Stimulated activated CD4-positive, alpha-beta T cell treated with anti-CD3 and anti-CD28 coated beads, Interleukin-15, amount 100 ng/mL, for 1 hour (primary cell): ENCODE measurements at places on chromosomes 7 and 10.

GRCh38 chr7:107312418-107312817 is 143.6 kb downstream of the HBP1 start:
- DNase-seq: no peak

GRCh38 chr7:15407910-15408309 is 153.9 kb downstream of the AGMO start:
- DNase-seq: no peak

- no peak for DNase-seq
These were observed 9.2 kb downstream of the SNX13 start for GRCh38 chr7:17931069-17931468.

DNA sequence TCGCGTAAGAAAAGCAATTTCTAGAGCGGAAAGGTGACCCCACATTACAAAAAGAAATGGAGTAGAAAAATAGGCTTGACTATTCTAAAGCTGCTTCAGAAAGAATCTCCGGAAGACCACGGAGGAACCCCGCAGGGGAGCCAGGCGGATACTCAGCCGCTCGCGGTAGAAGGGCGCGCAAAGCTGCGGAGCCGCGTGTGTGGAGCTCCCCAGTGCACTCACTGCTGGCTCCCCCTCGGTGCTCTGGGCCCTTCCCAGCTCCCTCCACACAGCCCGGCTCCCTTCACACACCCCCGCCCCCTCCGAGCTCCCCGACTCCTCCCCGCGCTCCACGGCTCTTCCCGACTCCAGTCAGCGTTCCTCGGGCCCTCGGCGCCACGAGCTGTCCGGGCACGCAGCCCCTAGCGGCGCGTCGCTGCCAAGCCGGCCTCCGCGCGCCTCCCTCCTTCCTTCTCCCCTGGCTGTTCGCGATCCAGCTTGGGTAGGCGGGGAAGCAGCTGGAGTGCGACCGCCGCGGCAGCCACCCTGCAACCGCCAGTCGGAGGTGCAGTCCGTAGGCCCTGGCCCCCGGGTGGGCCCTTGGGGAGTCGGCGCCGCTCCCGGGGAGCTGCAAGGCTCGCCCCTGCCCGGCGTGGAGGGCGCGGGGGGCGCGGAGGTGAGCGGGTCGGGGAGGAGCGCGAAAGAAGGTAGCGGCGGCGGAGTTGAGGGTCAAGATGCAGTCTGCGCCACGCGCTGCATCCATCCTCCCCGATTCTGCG is at the start of gene STEAP2:
Gene STEAP2, plus strand, starts transcription at position 350 of the 758 bp plus-strand sequence. CDS start 13,343 bp downstream, outside the sequence.
- no peak for DNase-seq

DNA sequence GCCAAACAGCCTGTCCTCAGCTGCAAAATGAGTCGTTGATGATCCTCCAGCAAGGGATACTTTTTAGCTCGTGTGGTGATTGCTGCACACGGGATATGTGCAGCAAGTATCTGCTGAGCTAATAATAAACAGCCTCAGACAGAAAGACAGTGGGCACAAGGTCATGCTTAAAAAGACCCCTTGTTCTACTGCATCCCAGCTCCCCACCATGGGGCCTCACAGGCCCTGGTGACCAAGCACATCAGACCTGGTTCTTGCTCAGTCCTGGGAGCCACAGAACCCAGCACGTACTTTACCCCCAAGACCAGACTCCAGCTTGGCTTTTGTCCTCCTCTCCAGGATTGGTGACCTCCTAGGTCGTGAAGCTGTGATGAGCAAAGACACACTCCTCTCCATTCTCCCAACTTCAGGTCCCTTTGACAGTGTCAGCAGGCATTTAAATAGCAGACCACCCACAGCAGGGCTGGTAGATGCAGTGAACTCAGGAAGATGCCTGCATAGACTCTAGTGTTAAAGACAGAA is 50.5 kb downstream of the EGFR start:
- no peak for DNase-seq

- no peak for DNase-seq
These were observed 40.4 kb upstream of the INPP5A start for GRCh38 chr10:132497063-132497680.

GRCh38 chr10:48495282-48496045 is 109.4 kb downstream of the ARHGAP22 start:
- DNase-seq: no peak

DNA sequence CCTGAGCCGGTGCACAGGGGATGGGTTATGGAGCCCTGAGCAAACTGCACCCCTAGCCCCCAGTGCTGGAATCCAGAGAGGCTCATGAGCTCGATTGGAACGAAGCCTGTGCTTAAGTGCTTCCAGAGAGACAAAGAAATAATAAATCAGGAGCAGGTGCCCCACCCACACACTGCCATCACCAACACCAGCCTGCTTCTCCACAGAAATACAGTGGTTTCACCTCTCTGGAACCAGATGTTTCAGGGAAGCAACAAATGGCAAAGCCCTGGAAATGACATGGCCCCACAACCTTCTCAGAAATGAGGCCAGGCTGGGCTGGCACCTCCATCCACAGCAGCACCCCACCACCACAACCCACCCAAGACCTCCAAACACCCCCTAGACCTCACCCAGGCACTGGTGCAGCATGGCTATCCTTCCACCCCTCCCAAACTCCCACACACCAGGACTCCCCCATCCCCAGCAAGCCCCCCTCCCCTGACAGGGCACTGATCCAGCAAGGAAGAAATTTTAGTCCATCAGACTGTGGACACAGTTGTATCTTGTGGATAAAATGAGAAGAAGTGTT is 4.1 kb upstream of the SLC18A3 start:
- no peak for DNase-seq

DNA sequence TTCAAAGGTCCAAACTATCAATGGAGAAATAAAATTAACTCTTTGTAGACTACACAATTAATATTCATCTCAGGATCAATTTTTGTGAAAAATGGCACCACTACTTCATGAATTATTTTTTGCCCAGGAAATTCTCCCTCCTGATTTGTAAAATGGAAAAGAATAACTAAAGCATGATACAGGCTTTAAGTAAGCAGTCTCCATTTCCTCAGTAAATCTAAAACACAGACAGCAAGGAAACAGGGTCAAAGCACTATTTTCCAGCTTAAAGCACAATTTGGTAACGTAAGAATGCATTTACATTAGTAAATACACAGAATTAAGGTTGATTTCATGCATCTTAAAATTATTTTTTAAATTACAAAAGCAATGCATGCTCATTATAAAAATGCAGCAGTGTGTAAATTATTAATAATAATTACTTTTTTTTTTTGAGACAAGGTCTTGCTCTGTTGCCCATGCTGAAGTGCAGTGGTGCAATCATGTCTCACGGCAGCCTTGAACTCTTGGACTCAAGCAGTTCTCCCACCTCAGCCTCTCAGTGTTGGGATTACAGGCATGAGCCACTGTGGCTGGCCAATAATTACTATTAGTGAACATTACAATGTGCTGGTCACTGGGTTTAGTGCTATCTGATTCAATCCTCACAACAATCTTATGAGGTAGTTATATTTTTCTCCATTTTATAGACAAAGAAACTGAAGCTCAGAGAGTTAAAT is 26.1 kb upstream of the VCL start:
- no peak for DNase-seq

DNA sequence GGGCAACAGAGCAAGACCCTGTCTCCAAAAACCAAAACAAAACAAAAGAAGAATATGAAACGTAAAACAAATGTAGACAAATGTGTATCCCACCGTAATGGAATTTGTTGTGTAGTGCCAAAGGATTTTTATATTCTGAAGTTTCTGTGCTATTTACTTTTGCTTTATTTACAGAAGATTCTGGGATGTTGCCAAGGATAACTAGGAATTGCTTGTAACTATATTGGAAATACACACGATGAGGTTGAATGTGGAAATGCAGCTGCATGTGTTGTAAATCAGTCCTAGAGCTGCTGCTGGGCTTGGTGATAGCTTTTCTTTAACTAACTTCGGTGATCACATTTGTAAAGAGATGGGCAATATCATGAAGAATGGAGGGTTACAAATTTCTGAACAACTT is 39.5 kb downstream of the GALNT17 start:
- no peak for DNase-seq

DNA sequence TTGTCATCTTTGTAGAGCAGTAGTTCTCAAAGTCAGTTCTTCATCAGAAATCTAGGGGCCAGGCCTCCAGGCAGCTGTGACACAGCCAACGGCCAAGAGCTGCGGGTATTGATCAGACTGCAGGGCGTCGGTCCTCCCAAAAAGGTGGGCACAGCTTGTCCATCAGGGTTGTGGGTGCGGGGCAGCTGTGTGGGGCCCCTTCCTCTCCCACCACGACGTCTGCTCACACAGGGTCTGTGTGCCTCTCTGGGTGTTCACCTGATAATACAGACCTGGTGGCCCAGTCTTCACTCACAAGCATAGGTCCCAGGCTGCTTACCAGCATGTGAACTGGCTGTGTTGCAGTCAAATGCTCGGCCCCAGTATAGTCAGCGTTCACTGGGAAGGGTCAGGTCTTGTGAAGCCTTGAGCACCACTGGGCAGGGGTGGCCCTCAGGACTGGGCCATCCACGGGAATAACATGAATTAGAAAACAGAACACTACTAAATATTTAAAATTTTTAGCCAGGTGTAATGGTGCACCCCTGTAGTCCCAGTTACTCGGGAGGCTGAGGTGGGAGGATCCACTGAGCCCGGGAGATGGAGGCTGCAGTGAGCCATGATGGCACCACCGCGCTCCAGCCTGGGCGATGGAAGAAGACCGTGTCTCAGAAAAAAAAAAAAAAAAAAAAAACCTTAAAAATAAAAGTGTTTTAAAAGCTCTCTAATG is 102.8 kb upstream of the DIP2C start:
- no peak for DNase-seq

GRCh38 chr7:142196066-142196840 is 61.6 kb downstream of the PRSS58 start:
- no peak for DNase-seq

DNA sequence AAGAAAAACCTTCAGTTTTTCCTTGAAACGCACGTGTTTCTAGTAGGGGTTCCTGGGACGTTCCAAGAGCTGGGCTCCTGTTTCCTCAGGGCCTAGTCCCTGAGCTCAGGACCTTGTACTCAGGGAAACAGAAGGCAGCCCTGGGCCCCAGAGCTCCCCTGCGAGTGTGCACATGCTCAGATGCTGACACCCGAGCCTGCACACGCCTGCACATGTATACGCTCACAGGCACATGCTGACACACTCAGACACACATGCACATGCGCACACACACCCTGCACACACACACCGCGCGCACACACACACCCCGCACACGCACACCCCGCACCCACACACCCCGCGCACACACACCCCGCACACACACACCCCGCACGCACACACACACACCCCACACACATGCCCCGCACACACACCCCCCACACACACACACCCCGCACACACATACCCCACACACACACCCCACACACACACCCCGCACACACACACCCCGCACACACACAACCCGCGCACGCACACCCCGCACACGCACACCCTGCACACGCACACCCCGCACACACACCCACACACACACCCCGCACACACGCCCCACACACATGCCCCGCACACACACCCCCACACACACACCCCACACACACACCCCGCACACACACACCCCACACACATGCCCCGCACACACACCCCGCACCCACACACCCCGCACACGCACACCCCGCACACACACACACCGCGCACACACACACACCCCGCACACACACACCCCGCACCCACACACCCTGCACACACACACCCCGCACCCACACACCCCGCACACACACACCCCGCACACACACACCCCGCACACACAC is 52.2 kb downstream of the CALML3 start:
- no peak for DNase-seq

DNA sequence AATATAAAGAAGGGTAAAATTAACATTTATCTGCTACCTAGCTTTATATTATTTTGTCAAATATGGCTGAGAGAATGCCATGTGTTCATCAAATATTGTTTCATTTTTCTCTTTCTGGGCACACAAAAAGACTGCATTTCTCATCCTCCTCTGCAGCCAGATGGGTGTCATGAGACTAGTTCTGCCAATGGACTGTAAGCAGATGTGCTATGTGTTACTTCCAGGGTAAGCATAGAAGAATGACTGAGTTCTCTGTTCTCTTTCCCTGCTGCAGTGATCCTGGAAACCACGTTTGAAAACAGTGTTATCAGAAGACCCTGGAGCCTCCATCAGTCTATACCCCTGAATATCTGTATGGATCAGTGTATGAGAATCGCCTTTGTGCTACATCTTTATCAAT is 24.1 kb upstream of the SLK start:
- no peak for DNase-seq

- no peak for DNase-seq
These were observed 12.0 kb downstream of the PNLIPRP2 start for GRCh38 chr10:116632596-116633215.

DNA sequence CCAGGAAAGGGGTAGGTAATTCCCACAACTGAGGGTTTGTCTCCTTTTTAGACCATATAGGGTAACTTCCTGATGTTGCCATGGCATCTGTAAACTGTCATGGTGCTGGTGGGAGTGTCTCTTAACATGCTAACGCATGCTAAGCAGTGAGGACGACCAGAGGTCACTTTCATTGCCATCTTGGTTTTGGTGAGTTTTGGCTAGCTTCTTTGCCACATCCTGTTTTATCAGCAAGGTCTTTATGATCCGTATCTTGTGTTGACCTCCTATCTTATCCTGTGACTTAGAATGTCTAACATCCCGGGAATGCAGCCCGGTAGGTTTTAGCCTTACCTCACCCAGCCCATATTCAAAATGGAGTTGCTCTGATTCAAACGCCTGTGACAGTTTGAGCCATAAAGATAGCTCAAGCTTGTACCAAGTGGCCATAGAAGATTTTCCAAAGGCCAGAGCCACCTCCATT is 176.0 kb upstream of the NAMPT start:
- no peak for DNase-seq

GRCh38 chr10:30812018-30812851 is 182.7 kb upstream of the LYZL2 start:
- no peak for DNase-seq

- peak; percentile 40 for DNase-seq
These were observed 256.9 kb upstream of the NFE2L3 start for GRCh38 chr7:25894902-25895791.

DNA sequence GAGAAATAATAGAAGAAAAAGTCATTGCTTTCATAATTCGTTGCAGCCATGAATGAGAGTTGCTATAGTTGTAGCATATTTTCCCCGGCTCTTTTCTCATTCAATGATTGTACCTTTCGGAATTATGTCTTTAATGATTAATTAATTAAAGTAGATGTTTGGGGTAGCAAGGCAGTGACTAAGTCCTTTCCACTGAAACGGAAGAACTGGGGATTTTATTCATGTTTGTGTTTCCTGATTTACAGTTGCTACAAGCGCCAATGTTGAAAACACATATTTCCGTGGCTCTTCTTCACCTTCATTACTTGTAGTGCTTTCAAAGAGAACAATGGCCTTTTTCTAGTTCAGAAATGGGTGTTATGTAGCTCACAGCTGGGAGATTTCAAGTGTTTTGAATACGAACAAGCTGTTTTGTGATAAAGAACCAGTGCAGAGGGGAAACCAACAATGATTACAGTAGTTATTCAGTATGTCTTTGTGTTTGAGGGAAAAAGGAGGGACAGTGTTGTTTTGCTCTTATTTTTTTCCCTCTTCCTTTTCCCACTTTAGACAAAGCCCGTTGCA is 153.5 kb downstream of the NSUN6 start:
- no peak for DNase-seq

DNA sequence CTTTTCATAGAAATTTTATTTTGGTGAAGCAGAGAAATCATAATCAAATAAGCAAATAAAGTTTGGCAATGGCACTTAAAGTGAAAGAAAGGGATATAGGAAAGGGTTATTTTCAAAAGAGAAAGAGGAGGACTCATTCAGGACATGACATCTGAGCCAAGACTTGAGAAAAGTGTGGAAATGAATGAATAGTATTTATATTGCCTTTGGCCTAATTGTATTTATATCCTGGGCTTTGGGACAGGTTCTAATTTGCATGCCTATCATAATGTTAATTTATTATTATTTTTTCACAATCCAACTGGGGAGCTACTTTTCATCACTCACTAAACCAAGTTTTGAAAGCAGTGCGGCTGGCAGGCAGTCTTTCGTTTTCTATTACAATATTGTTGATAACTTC is 376.8 kb downstream of the HGF start:
- no peak for DNase-seq
